NCI-H1092 (cell line): ENCODE measurements at places on chromosomes 5 and 9.

DNA sequence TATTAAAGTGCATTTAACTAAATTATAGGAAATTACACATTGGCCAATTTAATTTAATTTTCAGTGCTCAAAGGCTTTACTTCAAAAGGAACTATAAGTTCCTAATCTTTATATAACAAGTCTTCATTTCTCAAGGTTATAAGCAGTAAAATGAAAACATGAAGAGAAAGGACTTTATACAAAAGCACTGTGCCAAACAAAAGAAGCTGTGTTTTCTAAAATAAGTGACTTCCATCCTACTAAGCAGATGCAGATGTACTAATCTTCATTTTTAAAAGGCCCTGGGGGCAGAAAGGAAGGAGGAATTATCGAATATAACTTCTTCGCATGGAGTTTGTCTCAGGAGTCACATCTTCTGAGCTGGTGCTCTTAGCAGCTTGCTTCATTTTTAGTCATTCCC lies 81.4 kb downstream of the SHC3 start:
- DNase-seq, result no peak

DNA sequence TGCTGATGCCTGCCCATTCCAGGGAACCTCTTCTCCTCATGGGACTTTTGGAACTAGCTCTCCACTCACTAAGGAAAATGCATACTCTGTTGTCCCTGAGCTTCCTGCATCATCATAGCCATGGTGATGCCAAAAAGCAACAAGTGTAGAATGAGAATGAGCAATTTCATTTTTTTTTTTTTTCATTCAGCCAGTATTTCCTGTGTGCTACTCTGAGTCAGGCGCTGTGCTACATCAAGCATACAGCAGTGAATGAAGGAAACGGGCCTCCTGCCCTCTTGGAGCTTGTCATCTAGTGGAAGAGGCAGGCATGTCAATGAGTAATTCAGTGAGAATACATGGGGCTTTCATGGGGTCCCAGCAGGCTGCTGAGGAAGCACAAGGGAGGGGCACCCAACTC lies 483.1 kb downstream of the BNC2 start:
- no peak for DNase-seq

DNA sequence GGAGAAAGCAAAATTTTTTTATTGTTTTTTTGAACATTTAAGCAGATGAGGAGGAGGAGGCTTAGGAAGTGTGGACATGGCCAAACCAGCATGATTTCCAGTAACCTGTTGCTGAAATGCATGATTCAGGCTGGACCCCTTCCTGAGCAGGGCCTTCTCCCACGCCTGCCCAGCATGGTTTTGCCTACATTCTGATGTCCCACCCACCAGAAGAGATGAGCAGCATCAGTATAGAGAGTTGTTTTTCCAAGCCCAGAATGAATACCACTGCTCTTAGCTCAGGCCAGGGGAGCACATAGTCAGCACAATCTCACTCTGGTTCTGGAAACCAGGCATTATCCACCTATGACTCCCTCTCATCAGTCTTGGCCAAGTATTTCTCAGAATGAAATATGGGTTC lies 90.1 kb downstream of the PAPPA start:
- no peak for DNase-seq

DNA sequence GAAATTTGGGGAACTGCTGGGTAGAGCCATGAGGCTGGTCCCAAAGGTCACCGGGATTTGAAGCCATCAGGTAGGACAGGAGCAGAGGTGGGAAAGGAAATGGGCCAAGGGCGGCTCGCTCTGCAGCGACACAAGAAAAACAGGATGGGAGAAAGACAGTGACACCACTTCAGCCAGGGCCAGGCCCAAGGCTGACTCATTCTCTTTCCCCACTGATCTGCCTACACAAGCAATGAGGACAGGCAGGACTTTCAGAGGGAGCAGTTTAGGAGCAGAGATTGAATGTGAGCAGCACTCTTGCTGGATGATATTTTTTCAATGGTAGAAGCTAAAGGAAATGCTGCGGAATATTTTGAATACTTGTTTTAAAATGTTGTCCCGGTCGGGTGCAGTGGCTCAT lies 3.5 kb downstream of the RUFY1 start:
- no peak for DNase-seq

DNA sequence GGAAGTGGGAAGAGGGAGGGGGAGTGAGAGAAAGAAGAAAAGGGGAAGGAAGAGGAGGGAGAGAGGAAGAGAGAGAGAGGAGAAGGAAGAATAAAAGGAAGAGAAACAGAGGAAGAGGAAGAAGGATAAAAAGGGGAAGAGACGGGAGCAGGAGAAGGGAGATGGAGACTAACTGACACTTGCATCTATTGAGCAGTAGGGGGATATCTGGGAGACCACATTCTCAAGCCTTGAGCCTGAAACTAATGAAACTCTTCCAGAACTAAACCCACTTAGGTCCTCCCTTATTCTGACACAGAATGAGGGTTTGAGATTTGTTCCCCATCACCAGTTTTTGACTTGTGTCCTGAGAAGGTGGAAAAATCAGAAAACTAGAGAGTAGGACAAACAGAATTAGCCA lies 533.3 kb downstream of the CDH12 start:
- no peak for DNase-seq

- DNase-seq, result peak; percentile 35
Observed at GRCh38 chr9:93297659-93298497, 113.9 kb downstream of the WNK2 start.

- no peak for DNase-seq
Observed at GRCh38 chr9:131257266-131258025, 18.9 kb downstream of the FAM78A start.

GRCh38 chr9:128568470-128569078 lies 16.2 kb downstream of the SPTAN1 start:
- no peak for DNase-seq

GRCh38 chr5:143376911-143377813 lies 26.3 kb downstream of the NR3C1 start:
- no peak for DNase-seq

DNA sequence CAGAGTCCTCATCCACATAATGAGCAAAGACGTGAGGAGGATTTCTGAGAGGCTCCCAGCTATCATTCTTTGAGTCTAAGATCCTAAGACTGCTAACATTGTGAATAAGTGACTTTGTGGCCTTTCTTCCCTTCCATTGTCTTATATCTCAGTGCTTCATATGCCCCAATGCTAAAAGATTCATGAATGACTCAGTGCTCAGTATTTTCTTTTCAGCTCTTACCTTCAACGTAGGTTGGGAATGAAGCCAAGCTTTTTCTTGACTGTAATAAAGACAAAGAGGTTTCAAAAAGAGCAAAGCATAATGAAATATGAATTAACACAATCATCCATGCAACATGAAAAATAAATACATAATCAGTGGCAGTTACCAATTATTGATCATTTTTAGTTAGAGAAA lies 146.4 kb downstream of the ENTREP1 start:
- no peak for DNase-seq

DNA sequence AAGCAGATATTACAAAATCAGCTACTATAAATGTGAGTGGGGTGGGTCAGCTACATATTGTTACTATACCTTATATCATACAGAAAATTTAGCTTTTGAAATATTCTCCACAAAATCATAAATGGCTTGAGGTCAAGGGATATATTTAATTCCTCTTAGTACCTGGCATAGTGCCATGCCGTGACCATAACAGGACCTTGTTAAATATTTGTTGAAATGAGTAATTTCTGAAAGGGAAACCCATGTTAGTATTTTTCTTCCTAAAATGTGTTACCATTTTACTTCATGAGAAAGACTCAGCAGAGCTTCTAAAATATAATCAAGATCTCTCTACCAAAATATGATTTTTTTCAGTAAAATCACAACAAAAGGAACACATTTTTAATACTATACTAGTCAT lies 14.8 kb downstream of the ATP10B start:
- no peak for DNase-seq

GRCh38 chr5:28390341-28390740 lies 1352.0 kb upstream of the CDH9 start:
- DNase-seq, result no peak

GRCh38 chr5:33641744-33642505 lies 201.2 kb downstream of the TARS1 start:
- DNase-seq, result no peak

DNA sequence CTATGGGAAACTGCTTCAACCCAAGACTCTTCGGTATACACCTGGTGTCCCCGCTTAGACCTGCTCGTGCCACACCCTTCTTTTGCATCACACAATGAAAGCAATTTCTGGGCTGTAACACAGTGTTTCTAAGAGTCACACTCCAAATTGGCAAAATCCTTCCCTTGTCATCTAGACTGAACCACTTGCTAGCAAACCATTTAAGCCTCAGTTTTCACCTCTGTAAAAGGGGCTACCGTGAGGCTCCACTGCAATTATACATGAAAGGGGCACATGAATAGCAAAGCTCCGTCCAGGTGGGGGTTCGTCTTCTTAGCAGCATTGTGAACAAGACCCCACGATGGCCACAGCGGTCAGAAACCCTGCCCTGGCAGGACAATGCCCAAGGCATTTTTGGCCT lies 166.8 kb downstream of the PAX5 start:
- DNase-seq, result no peak

GRCh38 chr9:123218831-123219230 lies 49.6 kb downstream of the STRBP start:
- DNase-seq, result no peak

DNA sequence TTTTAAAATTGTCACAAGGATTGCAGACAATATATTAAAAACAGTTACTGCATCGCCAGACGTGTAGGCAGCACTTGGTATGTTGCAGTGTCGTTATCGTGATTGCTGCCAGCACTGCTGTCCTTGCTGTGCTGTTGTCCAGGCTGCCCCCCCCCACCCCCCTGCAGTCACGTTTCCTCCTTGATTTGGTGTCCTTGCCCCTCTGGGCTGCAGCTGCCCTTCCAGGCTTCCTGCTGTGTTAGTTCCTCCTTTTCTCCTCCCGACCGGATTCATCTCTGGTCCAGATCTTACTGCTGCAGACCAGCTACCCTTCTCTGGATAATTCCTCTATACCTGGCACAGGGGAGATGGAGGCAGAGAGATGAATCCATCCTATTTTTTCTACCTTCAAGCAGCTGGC lies 298.9 kb downstream of the TRIM32 start:
- DNase-seq, result no peak

DNA sequence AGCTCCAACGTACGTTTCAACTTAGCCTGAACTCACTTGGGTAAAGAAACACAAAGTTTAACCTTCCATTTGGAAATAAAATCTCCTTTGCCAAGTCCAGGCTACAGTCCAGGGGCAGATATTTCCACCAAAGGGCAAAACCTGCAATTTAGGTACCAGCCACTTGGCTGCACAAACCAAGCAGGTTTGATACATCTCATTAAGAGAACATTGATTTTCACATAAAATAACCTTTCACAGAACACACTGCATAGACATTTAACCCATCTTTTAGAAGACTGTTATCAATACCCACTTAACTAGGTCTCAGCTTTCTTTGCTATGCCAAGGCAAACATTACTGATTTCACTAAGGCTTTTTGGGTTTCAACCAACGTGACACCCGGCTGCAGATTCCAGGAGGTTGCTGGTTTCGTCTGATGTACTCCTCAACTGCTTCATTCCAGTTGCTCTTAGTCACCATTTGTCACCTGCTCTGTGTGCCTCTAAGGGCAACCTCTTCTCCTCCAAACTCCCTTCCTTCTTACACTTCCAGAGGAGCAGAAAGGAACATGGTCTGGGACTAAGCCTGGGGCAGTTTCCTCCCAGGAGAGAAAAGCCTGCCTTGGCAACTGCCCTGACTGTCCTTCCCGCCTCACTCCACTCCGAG lies 67.1 kb downstream of the EPB41L4B start:
- DNase-seq, result no peak

- DNase-seq, result no peak
Observed at GRCh38 chr5:71693828-71694427, 25.1 kb upstream of the CARTPT start.

DNA sequence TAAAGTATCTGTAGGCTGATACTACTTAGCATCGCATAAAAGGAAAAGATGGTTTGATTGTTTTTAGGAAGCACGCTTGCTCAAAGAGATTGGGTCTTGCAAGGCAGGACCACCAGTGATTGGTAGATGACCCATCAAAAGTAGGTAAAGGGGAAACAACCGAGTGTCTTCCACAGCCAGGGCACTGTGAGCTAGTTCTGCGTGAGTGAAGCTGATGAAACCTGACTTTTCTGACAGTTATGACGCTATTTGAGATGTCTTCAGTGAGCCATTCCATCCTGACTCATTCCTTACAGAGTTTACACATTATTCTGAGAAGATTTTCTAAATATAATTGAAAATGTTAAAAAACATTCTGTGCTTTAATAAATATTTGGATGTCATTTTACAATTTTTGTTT lies 49.7 kb downstream of the BASP1 start:
- no peak for DNase-seq

DNA sequence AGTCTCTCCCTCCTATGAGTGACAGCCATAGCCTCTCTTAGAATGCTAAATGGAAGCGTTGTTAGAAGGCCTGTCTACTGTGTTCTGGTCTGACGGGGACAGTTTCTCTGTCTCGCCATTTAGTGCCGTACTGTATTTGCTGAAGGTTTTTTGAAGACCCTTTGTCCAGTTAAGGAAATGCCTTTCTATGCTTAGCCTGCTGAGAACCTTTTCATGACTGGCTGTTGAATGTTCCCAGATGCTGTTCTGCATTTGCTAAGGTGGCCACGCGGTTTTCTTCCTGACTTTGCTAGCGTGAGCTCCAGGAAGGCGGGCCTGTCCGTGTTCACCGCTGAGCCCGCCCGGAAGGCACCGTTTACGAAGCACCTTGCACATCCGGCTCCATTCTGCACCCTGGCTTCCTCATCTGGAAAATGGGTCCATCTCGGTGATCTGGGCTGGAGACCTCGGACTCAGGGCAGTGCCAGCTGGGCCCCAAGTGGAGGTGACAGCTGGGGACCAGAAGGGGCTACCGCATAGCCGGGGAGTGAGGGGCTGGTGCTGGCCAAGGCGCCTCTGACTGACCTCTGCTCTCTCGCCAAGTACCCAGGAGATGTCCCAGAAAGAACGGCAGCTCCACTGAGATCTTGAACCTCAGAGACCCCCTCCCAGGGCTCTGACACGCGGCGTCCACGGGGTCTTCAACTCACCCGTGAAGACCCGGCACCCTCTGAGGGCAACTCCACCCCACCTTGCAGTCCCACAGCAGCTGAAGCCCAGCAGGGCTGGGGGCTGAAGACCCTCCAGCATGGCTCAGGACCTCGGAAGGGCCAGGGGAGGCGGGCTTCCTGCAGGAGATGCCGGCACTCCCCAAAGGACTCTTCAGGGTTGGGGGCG lies 52.5 kb upstream of the NKD2 start:
- no peak for DNase-seq

- DNase-seq, result no peak
Observed at GRCh38 chr5:93887678-93888077, 146.3 kb upstream of the POU5F2 start.

GRCh38 chr9:4235871-4236804 lies 63.7 kb downstream of the GLIS3 start:
- no peak for DNase-seq

- DNase-seq, result no peak
Observed at GRCh38 chr9:118596374-118597015, 772.7 kb downstream of the BRINP1 start.
